ENCODE measurements at places on chromosomes 4 and X.

DNA sequence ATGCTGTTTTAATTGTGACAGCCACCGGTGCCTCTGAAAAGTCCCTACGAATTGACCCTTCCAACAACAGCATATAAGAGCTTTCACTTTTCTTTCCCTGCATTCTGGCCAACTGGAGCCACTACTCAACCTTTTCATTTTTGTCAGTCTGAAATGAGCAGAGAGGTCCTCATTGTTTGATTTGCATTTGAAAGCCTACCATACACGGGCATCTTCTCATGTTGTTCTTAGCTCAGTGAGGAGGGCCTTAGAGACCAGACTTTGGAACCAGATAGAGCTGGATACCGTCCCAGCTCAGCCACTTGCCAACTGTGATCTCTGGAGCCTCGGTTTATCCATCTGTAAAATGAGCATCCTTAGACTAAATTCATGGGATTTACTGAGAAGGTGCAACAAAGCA, 16.9 kb upstream of the TMSB4X start:
- DNase-seq, result no peak

- no peak for DNase-seq
Measured at GRCh38 chr4:133863153-133863552, 338.4 kb downstream of the PABPC4L start.

GRCh38 chrX:122625821-122626220, 558.3 kb upstream of the GRIA3 start:
- peak; percentile 89 for DNase-seq

DNA sequence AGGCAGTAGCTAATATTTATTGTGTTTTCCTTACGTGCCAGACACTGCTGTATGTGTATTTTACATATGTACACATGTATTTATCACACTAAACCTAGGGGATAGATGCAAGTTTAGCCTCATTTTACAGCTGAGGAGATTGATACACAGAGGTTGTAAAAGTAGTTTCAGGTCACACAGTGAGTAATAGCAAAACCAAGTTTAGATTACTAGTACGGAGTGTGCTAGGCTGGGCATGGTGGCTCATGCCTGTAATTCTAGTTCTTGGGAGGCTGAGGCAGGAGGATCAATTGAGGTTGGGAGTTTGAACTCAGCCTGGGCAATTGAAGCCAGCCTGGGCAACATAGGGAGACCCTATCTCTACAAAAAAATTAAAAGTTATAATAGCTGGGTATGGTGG, 701.1 kb upstream of the ATOH1 start:
- no peak for DNase-seq

DNA sequence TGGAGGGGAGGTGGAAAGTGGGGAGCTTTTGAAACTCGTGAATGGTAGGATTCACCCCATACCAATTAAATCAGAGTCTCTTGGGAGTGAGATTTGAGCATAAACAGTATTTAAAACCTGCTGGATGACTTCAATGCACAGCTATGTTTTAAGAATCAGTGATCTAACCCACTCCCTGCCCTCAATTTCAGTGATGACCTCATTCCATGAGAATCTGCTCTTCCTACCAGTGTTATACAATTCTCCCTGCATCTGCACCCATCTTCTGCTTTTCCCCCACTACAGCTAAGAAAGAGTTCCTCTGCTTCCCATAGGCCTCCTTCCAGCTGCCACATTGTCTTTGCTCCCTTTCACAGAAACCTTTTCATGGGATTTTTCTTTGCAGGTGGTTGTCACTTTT, 18.3 kb upstream of the H2AZ1 start:
- DNase-seq, result peak; percentile 69

DNA sequence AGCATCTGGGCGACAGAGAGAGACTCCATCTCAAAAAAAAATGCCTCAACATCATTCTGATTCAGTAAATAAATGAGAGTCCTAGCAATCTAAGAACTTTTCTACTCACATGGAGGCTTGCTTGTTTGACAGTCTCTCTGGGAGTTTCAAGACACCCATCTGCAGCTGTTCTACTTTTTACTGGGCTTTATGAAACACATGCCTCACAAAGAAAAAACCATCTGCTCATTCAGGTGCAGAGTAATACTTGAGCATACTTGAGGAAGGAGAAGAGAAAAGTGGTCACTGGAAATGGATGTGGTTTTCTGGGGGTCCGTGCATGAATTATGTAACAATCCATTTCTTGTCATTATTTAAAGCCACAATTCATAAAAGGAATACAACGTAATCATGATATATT, 87.1 kb upstream of the DDX53 start:
- no peak for DNase-seq

- DNase-seq, result no peak
Measured at GRCh38 chr4:189659287-189659686, 281.4 kb upstream of the FRG1 start.

GRCh38 chr4:2071912-2072867, 13.1 kb downstream of the NAT8L start:
- no peak for DNase-seq
